Brain (organoid and tissue), 16 donors: ENCODE measurements at places on chromosomes 7 and 10.
A peak's percentile ranks its signal among the peaks of the same experiment; 100 is the strongest.

- DNase-seq: no peak
Measured at GRCh38 chr7:64879086-64879730, 23.9 kb upstream of the ZNF273 start.

DNA sequence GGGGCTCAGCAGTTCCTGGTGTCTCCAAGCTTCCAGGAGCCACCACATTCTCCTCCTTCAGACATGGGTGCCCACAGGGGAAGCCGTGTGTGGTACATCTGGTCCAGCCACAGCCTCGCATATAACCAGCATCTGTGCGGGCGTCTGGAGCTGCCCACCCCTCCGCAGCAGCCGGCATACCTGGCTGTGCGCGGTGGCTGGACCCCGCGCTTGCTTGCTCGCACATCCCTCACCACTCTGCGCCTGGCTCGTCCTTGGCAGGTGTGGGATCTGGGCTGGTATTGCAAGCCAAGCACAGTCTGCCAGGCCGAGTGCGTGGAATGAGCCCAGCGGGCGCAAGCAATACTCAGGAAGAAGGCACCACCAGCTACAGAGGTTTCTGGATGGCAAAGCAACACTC is 117.7 kb upstream of the MBL2 start:
- DNase-seq: no peak

DNA sequence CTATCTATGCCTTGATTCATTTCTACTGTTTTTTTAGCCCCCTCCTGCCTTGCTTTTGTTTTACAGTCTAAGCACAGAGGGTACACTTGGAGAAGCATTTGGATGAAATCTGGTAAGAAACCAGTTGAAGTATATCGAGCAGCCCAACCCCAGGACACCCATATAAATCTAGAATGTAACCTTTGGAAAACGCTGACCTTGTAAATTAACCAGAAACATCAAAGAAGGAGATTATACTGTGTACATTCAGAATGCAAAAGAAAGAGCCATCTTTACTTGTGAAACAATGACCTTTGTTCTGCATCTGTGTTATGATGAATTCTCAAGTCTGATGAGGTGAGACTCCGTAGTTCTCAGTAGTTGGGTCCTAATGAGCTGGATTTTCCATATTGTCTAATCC is 49.3 kb upstream of the RAB18 start:
- no peak for DNase-seq

GRCh38 chr7:83547526-83547925 is 101.4 kb downstream of the SEMA3E start:
- DNase-seq: peak; percentile 8

- DNase-seq: no peak
Measured at GRCh38 chr7:95245828-95246500, 78.4 kb downstream of the PON1 start.

DNA sequence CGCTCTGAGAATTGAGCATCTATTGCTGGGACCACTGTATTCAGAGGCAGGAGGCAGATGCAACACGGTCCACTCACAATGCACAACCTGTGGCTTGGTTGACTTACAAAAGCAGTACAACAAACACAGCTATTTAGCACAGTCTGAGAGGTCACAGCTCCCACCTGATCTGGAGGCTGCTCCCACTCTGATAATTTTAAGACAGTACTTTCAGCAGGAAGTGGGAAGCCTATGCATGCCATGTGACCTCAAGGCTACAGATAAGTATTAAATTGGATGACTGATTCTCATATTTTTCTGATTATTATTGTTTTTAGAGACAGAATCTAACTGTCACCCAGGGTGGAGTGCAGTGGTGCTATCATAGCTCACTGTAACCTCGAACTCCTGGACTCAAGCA is 659.3 kb downstream of the PARD3 start:
- no peak for DNase-seq

GRCh38 chr7:142356166-142356565 is 98.3 kb upstream of the PRSS58 start:
- no peak for DNase-seq

DNA sequence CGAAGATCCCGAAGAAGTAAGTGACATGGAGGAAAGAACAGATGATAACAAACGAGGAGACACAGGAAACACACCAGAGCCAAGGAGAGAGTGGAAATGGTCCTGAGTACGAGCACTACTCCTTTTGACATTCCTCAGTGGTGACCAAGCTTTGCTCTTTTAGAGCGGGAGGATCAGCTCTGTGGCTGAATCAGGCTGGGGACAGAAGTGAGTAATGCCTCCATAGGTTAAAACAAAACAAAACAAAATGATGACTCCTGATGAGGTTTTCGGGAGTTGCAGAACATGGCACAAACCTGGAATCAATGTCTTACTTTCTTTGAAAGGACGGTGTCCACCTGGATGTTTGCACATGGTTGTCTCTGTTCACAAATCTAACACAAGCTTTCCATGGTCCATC is 30.3 kb upstream of the TCF7L2 start:
- DNase-seq: no peak

DNA sequence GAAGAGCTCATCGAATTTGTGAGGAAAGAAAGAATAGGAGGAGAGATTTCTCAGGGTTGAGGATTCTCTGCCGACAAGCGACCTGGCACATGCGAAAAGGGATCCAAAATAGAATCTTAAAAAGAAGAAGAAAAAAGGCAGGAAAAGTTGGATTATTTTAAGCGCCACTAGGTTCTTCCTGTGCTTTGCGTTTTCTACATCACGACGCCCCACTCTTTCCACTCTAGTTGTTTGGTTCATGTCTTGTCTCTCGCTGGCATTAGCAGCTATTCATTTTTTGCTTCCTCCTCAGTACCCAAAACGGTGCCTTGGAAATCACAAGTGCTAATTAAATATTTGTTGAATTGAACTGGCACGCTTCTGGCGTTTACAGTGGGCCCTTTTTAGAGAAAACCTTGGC is 674 bp upstream of the FRA10AC1 start:
- DNase-seq: peak; percentile 62

- no peak for DNase-seq
Measured at GRCh38 chr7:155138204-155138603, 68.1 kb downstream of the HTR5A start.

DNA sequence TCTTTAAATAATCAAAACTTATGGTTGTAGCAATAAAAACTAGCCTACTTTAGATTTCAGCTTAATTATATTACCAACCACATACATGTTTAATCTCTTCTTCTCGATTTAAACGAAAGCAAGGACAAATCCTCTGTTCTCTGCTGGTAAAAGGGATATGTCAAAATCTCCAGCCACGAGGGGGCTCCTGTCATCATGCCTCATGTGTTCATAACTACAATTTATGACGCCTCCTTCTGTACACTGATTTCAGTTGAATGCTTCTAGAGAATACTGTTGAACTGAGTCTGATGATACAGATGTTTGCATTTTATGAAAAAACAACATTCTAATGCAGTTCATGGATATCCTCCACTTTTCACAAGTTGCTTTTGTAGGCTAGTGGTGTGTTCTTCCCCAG is 220.0 kb upstream of the DPP6 start:
- peak; percentile 28 for DNase-seq

- DNase-seq: no peak
Measured at GRCh38 chr10:96758423-96758822, 38.1 kb upstream of the PIK3AP1 start.

DNA sequence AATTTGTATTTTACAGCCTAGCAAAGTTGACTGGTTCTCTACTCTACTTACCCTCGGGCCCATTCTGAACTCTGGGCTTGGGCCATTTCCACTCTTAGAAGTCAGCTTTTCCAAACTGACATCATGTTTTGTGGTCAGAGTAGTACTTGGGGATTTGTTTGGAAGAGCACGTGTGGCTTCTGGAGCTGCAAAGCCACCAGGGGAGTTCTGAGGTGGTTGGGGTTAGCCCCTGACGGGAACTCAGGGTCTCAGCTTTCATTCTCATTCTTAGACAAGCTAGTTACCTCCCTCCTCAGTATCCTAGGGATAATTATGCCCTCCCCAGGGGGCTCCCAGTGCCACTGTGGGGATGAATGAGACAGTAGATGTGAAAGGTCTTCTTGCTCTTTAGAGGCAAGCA is 647.7 kb upstream of the GALNT17 start:
- no peak for DNase-seq

DNA sequence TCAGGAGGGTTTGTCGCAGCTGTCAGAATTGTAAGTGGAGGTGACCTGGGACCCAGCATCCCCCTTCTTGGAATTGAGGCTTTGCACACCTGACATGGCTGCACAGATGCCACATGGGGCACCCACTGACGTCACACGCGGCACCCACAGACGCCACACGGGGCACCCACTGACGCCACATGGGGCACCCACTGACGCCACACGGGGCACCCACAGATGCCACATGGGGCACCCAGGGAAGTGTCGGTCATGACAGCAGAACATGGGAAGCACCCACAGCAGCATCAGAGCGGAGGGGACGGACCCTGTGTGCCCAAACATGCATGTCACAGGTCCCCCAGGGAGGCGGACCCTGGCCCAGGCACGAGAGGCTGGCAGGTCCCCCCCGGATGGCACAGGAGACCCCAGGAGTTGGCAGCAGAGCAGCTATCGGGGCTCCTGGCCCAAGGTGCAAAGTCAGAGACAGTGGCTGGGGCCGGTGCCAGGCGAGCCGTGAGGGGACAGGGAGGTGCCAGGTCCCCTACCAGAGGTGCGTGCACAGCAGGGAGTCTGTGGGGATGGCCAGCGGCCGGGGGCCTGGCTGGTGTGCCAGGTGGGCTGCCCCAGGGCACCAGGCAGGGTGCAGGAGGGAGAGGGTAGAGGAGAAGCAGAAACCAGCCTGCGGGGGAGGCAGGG is 21.1 kb downstream of the KNDC1 start:
- DNase-seq: no peak

- no peak for DNase-seq
Measured at GRCh38 chr7:119974972-119975371, 298.0 kb upstream of the KCND2 start.

DNA sequence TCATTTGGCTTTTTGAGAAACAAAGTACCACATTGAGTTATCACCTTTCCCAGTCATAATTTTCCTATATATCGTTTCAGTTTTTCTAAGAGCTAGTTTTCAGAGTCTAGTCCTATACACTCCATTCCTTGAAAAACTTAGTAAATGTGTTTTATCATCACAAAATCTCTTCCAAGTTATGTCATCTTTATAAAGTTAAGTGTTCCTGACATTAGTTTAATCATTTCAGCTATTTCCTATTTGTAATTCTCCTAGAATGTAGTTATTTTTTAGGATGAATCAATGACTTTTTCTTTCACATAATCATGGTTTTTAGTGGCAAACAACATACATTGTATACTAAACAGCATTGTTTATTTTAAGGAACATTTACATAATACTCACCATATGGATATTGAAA is 191.7 kb upstream of the BET1 start:
- DNase-seq: no peak

GRCh38 chr10:17144032-17144431 is 14.4 kb upstream of the CUBN start:
- no peak for DNase-seq

GRCh38 chr10:122495406-122496340 is 34.3 kb downstream of the HTRA1 start:
- DNase-seq: no peak

GRCh38 chr10:125694883-125695282 is 11.9 kb upstream of the TEX36 start:
- no peak for DNase-seq

GRCh38 chr10:106396192-106396591 is 768.3 kb downstream of the SORCS1 start:
- DNase-seq: no peak

- DNase-seq: peak; percentile 42
Measured at GRCh38 chr10:22344249-22344648, 1.0 kb upstream of the SPAG6 start.

GRCh38 chr10:14671386-14671831 is 103.3 kb downstream of the FAM107B start:
- DNase-seq: no peak

GRCh38 chr7:80288175-80289122 is 153.8 kb downstream of the GNAI1 start:
- no peak for DNase-seq

GRCh38 chr10:25210265-25210664 is 35.5 kb downstream of the GPR158 start:
- peak; percentile 60 for DNase-seq

GRCh38 chr10:78267598-78267997 is 233.9 kb downstream of the RPS24 start:
- no peak for DNase-seq

DNA sequence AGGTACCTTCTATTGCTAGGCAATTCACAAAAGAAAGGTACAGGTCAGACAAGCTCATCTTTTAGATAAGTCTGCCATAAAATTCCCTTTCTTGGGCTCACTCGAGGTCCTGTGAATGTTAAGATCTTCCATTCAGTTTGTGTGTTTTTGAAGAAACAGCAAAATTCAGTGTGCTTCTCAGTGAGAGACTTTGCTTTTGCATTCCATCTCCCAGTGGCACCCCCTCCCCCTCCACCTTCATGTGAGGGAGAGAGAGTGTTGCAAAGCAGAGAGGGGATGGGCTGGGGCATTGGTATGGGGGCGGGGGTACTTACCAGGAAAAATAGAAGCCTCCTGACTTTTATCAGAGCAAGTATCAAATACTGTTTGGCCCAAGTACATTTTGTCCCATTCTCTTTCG is 3.8 kb upstream of the TECTB start:
- DNase-seq: peak; percentile 19

DNA sequence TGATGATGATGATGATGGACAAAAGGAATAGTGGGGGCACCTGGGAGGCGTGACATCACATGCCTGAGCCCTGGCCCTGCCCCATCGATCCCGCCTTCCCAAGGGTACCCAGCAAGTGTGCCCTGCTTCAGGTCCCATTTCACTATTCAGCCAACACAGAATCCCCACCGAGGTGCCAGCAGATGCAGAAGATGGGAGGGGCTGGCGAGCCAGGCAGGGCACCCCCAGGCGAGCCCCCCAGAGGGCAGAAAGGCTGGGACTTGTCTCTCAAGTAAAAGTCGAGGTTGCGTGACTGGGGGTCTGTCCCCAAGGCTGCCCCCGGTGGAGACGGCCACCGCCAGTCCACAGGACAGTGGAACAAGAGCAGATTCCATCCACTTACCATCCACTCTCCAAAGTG is 57.5 kb downstream of the INSIG1 start:
- no peak for DNase-seq

DNA sequence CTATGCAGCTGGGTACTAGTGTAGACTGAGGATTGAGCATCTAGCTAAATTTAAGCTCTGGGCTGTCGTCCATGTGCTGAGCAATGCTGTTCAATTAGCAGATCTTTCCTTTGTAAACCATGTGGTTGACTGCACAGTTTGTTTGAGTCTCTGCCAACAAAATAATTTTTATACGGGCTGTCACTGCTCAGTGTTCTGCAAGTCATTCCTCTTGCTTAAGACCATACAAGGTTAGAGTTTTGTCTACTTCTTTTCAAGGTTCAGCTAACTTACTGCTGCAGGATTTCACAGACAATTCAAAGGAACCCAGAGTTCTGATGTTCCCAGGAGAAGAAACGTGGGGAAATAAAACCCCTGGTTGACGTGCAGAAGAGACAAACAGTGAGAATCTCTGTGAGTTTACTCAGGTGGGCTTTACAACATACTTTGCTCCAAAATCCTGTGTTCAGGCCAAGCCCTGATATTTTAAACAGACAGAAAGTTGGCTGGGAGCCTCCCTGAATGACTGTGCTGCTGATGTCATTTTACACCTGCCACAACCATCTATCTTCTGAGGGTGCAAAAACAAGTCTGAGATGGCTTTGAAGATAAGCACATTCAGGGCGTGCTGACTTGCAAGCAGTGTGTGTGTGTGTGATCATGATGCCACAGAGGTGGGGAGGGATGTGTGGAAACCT is 177.1 kb upstream of the SVIL start:
- DNase-seq: peak; percentile 97

GRCh38 chr7:143227806-143228205 is 6.0 kb downstream of the TAS2R40 start:
- DNase-seq: no peak
